SJSA1 (cell line): ENCODE measurements at places on chromosomes 11 and 22.

DNA sequence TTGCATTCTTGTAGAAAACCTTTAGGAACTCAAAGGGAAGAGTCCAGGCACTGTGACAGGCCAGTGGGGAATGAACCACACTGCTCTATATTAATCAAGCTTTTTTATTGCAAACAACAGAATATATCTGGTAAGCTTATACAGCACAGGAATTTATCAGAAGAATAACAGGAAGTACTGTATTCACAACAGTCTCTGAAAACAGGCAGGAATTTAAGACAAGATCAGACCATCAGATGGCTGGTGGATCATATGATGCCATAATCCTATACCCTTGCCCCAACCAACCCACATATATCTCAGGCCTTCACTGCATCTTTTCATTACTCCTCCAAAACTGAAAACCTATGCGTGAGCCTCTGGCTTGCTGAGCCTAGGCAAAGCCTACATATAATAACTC is 1.0 kb upstream of the HTATIP2 start:
- no peak for DNase-seq

DNA sequence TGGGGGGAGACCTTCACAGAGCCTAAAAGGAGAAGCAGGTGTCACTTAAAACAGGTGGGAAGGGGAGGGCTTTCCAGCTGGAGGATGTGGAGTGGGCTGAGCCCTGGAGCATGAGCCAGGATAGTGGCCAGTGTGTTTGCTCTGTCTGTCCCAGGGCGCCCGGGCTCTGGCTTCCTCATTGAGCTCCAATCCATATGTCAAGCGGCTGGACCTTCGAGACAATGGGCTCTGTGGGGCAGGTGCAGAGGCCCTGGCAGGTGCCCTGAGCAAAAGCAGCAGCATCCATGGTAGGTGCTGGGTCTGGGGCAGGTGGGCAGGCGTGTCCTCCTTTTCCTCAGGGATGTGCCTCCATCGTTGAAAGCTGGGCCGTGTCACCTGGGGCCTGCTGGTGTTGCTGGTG is 2.0 kb downstream of the LRRC74B start:
- no peak for DNase-seq

DNA sequence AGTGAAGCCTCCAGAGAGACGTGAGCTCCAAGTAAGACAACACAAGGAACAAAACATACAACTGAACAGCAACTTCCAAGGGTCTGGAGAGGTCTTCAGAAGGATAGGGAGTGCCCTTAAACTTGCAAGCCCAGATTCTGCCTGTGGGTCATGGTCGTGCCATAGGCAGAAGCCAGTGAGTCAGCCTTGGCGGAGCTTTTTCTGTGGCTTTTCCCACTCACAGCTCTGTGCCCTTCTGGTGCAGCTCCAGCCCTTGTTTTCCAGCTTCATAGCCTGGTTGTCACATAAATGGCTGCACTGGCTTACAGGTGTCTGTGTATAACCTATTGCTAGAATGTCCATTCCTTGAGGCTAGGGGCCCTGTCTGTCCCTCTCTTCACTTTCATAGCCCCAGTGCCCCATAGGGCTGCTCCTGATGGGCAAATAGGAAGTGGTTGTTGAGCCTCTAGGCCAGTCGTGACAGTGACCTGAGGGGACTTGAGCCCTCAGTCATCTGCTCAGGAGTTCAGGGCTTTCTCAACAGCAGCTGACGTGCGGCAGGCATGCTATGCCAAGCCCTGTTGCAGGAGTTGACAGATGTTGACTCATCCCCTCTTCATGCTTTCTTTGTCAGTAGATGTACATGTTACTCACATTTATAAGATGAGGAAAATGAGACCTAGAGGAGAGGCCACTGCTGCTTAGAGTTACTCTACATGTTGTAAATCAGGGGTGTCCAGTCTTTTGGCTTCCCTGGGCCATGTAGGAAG is 7.4 kb downstream of the MED15 start:
- peak; percentile 58 for DNase-seq

GRCh38 chr11:59944720-59945119 is 6.5 kb downstream of the OOSP1 start:
- DNase-seq: no peak

DNA sequence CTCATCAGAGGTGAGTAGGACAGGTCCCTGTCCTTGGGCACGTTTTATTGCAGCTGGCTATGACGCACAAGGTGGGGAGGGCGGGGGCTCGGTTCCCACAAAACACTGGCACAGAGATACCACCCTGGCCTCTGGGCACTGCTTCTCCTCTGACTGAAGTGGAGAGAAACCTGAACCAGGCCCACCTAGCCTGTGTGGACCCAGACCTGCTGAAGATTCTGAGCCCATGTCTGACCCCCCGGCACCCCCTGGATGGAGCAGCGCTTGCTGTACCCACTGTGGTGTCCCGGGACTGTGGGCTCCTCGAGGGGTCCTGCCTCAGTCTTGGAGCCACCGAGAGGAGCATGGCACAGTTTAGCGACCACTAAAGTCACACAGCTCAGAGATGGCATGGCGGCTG is 72.6 kb downstream of the PARVB start:
- no peak for DNase-seq

- peak; percentile 93 for DNase-seq
These were observed 237.5 kb downstream of the MIAT start for GRCh38 chr22:26894766-26895485.

GRCh38 chr22:49415151-49415951 is 412.3 kb downstream of the BRD1 start:
- no peak for DNase-seq

DNA sequence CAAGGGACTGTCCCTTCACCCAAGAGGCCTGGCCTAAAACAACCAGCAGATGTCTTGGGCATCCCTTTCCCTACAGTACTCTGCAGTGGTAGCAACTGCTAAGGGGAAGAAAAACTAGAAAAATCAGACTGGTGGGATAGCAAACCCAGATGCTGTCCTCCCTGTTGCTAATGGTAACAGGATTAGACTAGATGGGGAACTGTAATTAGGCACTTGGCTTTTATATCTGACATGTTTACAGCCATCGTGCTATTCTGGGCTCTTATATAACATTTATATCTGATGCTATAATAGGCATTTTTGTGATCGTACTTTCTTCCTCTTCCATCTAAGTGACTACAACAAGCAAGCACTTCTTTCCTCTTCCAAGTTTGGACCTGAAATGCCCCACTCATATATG is 316.7 kb downstream of the DLG2 start:
- DNase-seq: no peak

GRCh38 chr11:120929090-120929489 is 94.8 kb upstream of the TBCEL start:
- DNase-seq: no peak

DNA sequence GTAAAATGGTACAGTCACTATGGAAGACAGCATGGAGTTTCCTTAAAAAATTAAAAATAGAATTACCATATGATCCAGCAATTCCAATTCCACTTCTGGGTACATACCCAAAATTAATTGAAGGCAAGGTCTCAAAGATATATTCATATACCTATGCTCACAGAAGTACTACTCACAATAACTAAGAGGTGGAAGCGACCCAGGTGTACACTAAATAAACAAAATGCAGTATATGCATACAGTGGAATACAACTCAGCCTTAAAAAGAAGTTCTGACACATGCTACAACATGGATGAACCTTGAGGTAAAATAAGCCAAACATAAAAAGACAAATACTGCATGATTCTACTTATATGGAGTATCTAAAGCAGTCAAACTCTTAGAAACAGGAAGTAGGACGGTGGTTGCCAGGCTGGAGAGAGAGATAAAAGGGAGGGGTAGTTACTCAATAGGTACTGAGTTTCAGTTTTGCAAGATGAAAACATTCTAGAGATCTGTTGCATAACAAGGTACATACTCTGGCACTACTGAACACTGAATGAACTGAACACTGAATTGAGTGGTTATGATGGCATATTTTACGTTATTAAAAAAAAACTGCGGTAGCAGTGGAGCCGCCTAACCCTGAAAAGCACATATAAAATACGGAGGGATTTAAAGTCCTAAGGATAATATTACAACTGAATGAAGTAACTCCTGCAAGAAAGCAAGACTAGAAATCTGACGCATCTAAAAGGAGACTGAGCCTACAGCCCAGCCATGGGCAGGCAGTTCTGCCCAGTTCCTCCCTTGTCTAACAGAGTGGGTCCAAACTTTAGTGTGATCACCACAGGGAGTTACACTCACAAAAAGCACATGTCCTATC is 12.8 kb downstream of the DGCR2 start:
- DNase-seq: no peak

- no peak for DNase-seq
These were observed 39.3 kb downstream of the DUSP8 start for GRCh38 chr11:1532606-1533341.

- no peak for DNase-seq
These were observed 34.8 kb upstream of the PSMA1 start for GRCh38 chr11:14554959-14555358.

GRCh38 chr11:28269586-28269985 is 161.4 kb downstream of the METTL15 start:
- no peak for DNase-seq

- no peak for DNase-seq
These were observed 131.2 kb downstream of the TTC17 start for GRCh38 chr11:43489869-43490465.
